ENCODE measurements at places on chromosomes 5 and 9.

GRCh38 chr9:92970467-92970923, 23.2 kb downstream of the FGD3 start:
- DNase-seq, result no peak

- DNase-seq, result no peak
Measured at GRCh38 chr5:108295578-108296368, 86.1 kb downstream of the FBXL17 start.

GRCh38 chr5:103451261-103451660, 111.3 kb downstream of the NUDT12 start:
- DNase-seq, result no peak

- DNase-seq, result no peak
Measured at GRCh38 chr5:129440424-129440823, 19.7 kb upstream of the ADAMTS19 start.

DNA sequence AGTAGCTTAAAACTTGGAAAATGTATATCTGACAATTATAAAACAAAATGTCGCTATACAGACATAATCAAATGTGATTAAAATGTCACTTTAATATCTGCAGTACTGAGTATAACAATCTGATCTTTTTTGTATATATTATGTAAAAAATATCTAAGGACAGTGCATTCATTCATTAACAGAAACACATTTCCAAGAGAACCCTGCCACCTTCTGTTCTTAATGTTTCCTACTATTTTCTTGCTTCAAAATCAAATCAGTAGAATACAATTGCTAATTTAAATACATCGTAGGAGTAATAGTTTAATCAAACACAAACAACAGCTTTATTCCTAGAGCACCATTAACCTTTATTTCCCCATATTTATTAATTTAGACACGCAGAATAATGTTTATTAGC, 142.6 kb upstream of the ST8SIA4 start:
- peak; percentile 29 for DNase-seq

DNA sequence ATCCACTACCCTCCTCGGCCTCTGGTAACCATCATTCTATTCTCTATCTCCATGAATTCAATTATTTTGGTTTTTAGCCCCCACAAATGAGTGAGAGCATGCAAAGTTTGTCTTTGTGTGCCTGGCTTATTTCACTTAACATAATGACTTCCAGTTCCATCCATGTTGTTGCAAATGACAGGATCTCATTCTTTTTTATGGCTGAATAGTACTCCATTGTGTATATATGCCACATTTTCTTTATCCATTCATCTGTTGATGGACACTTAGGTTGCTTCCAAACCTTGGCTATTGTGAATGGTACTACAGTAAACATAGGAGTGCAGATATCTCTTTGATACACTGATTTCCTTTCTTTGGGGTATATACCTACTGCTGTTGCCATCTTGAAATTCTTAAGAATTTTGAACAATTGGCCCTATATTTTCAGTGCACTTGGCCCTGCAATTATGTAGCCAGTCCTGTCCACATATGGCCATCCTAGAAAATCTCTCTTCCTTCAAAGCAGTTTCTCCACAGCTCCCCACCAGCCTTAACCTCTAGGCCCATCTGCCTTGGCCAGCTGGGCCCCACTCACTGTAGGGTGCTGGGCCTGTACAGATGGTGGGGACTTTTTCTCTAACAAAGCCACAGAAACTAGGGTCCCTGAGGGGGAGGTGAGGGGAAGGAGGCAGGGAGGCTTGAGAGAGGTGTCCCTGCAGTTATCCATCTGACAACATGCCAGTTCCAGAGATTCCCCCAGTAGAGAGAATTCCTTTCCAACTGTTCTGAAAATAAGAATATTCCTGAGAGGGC, 81.9 kb upstream of the LHFPL2 start:
- no peak for DNase-seq

DNA sequence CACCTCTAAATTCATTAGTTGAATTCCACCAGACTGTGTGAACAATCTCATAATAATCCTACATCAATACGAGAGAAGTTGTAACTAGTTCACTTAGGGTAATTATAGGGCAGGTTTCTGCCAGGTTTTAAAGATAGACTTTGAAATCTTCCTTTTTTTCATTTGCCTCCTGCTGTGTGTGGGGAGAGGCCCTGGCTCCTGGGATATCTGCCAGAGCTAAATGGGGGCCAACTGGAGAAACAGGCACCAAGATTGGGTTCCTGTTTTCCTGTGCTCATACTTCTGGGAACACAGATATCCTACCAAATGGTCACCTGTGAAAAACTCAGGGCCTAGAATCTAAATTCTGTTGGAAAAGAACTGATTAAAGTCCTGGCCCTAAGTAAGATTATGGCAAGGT, 42.3 kb downstream of the SH3RF2 start:
- no peak for DNase-seq

GRCh38 chr5:131022811-131023497, 142.1 kb downstream of the HINT1 start:
- no peak for DNase-seq

GRCh38 chr5:883475-884181, 9.0 kb downstream of the BRD9 start:
- DNase-seq, result no peak

DNA sequence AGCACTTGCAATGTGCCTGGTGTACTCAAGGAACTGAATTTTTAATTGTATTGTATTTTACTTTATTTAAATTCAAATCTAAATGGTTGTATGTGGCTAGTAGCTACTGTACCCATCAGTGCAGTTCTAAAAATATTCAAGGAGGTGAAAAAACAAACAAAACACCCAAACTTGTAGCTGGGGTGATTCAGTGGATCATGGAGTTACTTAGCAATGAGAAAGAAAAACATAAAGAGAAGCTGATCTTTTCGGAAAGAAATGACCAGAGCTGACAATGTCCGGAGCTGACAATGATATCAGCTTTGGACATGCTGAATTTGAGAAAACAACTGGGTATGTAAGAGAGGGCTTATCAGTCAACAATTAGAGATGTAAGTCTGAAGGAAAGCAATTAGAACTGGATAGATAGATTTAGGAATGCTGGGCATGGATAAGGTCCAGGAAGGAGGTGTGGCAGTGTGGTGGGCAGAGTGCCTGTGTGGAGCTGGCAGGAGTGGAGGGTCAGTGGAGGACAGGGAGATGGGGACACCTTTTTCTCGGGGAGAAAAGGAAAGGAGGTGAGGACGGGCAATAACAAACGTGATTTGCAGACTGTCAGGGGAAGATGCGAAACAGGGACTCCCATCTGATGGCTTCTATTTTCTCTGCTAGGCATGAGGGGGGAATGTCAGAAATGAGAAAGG, 113.2 kb downstream of the DCP2 start:
- no peak for DNase-seq

GRCh38 chr9:35338086-35338485, 151.8 kb upstream of the RUSC2 start:
- DNase-seq, result no peak

GRCh38 chr5:16881251-16881650, 54.8 kb downstream of the MYO10 start:
- no peak for DNase-seq

DNA sequence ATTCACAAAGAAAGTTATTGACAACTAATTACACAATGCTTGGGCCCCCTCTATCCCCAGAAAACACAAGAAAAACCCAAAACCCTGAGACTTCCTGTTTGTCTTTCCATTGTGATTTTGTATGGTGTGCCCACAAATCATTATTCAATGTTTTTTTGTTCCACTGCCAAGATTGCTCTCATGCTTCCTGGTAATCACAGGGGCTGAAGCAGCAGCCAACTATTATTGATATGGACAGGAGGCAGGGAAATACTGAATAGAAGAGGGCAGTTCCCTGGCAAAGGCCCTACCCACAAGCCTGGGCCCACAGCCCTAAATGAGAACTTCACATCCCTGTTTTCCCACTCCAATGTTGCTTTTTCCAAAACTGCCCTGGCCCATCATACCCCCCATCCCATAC, 21.5 kb upstream of the RFK start:
- no peak for DNase-seq

- peak; percentile 60 for DNase-seq
Measured at GRCh38 chr5:56612759-56613158, 202.6 kb upstream of the MAP3K1 start.
